ENCODE measurements at places on chromosomes 1 and 21. TPM values are rescaled to one million over a fixed set of nuclear protein-coding genes. Genes with fewer than 3 reads are reported as not detected.

Gene PROX1
- 14.1 TPM for total RNA-seq

Gene HSF2BP
- total RNA-seq, result 0.41 TPM

DNA sequence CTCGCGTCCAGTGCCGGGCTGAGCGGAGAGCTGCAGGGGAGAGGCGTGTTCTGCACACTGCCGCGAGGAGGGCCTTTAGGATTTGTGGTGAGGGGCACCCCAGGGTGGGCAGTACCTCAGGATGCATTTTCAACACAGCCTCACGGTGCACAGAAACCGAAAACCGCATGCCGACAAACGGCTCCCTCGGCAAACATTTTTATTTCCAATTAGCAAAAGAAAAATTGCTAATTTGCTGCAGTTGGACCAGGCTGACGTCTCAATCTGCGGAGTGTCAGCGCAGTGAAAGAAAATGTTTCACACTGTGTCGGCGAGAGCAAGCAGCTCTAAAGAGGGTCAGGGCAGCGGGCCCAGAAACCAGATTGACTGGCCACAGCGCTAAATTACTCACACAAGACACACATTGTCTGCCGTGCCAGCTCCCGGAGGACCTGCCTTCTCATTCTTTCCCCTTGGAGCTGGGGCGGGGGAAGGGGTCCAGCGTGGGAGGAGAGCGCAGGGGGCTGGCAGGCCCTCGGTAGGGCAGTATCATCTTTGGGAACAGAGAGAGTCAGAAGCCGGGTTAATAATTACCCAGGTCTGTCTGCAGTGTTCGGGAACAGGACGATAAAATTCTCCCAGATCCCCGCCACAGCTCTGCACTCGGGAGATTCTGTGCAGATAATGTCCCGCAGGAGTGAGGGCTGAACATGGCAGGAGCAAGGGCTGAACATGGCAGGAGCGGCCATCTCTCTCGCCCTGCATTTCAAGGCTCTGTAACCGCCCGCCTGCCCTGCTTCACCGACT, 150.2 kb downstream of the PRDM16 start:
- peak; percentile 86 for DNase-seq

GRCh38 chr1:205510308-205510950, 6.0 kb downstream of the CDK18 start:
- DNase-seq, result no peak

GRCh38 chr1:80250573-80251168, 1244.1 kb upstream of the ADGRL4 start:
- no peak for DNase-seq

DNA sequence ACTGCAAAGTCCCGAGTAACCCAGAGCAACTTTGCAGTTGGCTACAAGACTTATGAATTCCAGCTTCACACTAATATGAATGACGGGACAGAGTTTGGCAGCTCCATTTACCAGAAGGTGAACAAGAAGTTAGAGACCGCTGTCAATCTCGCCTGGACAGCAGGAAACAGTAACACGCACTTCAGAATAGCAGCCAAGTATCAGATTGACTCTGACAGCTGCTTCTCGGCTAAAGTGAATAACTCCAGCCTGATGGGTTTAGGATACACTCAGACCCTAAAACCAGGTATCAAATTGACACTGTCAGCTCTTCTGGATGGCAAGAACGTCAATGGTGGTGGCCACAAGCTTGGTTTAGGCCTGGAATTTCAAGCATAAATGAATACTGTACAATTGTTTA, 66.8 kb downstream of the ACBD6 start:
- no peak for DNase-seq

DNA sequence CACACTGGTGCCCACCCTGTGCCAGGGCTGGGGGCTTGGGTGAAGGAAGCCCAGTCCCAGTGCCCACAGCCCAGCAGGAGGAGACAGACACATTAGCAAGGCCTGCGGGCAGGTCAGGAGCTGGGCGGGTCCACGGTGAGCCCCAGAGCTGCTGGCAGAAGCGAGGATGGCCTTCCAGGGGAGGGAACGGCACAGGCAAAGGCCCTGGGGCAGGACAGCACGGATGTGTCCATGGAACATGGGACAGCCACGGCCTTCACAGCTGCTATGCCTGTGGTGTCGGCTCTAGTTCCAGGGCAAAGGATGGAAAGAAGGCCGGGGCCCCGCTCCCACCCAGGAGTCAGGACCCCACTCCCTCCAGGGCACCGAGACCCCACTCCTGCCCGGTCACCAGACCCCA, 165.0 kb upstream of the ARHGEF16 start:
- DNase-seq, result no peak

Data from upper lobe of right lung (tissue), 1 donor.